ENCODE measurements at places on chromosomes 7 and 10. TPM values are rescaled to one million over a fixed set of nuclear protein-coding genes. Genes with fewer than 3 reads are reported as not detected.
A peak's percentile ranks its signal among the peaks of the same experiment; 100 is the strongest.

DNA sequence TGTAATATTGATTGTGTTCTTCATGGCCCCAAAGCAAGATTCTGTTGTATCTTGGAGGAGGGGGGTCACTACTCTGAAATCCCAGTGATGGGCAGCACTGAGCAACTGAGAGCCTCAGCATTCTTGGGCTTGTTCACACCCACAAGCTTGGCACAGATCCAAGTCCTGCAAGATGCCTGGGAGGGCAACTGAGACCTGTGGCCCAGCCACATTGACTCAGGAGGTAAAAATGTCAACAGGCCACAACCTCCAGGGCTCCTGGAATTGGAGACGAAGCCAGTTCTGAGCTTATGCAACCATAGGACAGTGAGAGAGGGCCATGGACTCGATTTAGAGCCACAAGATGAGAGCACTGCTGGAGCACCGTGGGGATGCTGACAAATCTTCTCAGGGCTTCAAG lies 3.1 kb upstream of the DOCK1 start:
- DNase-seq = peak; percentile 80

DEPP1 gene
- 0.84 TPM for polyA plus RNA-seq

MACROH2A2 gene
- 35.6 TPM for polyA plus RNA-seq

- no peak for DNase-seq
These were observed 202.2 kb downstream of the TMEM178B start for GRCh38 chr7:141276031-141276430.

DNA sequence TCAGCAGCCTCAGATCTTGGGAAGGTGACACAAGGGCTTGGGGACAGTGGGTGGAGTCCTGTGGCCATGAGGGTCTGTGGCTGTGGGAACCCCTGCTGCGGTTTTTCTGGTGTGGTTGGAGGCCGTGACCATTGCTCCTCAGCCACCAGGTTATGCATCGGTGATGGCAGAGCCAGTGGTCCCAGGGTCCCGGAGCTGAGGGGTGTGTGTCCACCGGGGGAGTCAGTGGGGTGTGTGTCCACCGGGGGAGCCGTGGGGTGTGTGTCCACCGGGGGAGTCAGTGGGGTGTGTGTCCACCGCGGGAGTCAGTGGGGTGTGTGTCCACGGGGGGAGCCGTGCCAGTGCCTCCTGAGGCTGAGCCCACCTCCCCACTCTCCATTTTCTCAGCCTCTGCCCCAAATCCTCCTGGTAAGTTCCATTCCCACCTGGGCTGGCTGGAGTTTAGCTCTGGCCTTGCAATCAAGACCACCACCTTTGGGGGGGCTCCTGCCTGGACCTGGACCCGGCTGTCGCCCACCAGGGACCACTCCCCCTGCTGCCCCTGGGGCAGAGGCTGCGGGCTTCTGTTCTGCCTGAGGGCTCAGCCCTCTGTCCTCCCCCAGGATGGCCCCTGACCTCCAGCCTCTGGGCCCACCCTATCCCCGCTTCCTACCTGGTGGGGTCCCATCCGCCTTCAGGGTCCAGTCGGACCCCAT lies 143.5 kb downstream of the ELFN1 start:
- no peak for DNase-seq

TAS2R41 gene
- not detected for polyA plus RNA-seq

DNA sequence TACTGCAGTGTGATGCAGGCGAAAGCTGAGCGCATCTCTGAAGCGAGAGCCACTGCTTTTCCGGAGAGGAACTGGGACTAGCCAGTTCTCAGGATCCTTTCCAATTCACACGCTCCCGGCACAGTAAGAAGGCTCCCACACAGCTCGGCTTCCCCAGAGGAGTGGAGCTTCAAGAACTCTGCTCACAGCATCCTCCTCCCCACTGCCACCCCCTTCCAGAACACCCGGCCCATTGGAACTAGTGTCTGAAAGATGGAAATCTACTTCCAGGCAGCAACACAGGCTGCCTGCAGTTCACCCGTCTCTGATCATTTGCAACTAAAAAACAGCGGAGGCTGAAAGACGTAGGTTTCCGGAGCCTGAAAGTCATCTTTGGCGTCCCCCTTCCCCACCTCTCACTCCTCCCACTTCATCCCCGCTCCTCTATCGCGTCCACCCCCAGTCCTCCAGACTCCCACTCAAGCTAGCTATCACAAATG lies at the start of gene DGKB:
TSS of gene DGKB (minus strand) at position 163 of the 479 bp plus-strand sequence.
- no peak for DNase-seq

- no peak for DNase-seq
These were observed 17.3 kb upstream of the SEMA3C start for GRCh38 chr7:80935991-80936780.

DNA sequence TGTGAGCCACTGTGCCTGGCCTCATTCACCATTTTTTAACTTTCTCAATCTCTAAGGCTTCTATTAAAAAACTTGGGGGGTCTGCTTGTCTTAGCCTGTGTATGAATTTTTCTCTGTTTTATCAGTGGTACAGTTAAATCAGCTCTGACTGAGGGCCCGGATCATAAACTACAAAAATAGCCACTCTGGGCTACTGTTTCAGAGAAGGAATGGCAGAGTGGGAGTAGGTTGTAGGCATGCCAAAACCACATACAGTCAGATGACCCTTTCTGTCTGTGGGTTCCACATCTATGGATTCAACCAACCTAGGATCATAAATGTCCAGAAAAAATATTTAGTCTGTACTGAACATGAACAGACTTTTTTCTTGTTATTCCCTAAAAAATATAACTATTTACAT lies 21.3 kb downstream of the TBC1D12 start:
- DNase-seq = no peak

DNA sequence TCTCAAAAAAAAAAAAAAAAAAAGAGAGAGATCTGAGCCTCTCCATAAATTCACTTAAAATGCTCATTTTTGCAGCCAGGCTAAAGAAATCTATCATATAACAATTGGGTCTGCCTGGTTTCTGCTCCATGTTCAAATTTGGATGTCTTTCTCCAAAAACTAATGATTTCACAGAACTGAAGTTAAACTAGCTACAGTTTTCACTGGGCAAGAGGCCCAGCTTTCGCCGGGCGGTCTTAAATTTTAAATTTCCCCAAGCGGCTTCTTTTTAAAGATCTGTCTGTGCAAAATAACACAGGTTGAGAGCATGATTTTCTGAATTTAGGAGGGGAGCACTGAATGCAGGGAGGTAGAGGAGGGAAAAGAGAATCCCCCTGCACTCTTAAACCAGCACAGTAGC lies 603.4 kb downstream of the KCNMA1 start:
- DNase-seq = no peak

GRCh38 chr7:76201732-76202665 lies at the start of gene SRRM3:
SRRM3 (plus strand) TSS chr7:76201896; CDS start chr7:76235067, 33,171 bp downstream.
- DNase-seq = no peak

ZNF488 gene
- polyA plus RNA-seq = 1.2 TPM

DNA sequence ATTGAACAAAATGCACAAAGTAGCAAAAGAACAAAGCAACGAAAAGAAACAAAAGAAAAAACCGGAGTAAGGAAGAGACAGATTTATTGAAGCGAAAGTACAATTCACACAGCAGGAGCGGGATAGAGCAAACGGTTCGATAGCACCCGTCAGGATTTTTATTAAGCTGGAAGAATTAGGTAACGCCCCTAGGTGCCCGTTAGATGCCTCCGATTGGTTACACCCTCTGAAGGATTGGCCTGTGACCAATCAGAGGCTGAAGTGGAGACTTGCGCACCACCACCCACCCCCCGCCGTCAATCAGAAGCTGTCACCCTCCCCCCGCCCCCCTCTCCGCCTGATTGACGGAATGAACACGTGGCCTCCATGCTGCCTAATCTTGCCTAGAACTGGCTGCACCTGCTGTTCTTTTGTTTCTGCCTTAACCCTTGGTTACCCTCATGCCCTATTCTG lies 16.8 kb downstream of the OCM2 start:
- no peak for DNase-seq

- DNase-seq = no peak
These were observed 16.2 kb downstream of the CSTF2T start for GRCh38 chr10:51683031-51683691.

GRB10 gene
- polyA plus RNA-seq = 10.7 TPM

PDLIM1 gene
- polyA plus RNA-seq = 431 TPM

DNA sequence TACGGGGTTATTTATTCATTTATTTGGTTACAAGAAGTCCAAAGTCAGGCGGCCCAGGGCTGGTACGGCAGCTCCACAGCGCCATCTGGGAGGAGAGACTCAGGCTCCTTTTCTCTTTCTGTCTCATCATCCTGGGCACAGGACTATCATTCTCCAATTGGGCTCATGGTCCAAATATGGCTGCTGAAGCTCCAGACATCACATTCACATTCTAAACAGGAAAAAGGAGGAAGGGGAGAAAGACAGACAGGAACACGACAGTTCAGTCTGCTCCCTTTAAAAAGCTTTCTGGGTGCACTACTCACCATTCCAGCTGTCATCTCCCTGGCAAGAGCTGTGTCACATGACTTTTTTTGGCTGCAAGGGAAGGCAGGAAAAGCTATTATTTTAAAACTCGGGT lies 74.4 kb upstream of the PDZD8 start:
- DNase-seq = no peak

- peak; percentile 78 for DNase-seq
These were observed 19.1 kb downstream of the MXI1 start for GRCh38 chr10:110226543-110226925.

GRCh38 chr10:28355376-28355775 lies 52.5 kb upstream of the MPP7 start:
- no peak for DNase-seq

DNA sequence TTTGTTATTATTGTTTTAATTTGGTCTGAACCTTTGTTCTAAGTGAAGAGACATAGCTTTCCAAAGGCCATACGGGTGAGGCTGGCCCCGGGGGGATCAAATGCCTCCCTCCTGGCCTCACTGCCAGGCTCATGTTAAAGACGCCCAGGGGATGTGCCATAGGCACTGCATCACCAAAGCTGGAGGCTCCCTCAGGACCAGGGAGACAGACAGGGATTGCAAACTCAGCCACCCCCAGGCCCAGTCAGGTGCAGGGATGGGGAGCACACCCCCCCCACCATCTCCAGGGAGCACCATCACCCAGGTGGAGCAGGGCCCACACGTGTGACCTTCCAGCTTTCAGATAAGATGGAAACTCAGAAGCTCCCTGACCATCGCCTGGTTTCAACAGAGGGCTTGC lies 96.0 kb upstream of the DNAAF5 start:
- no peak for DNase-seq

TMEM106B gene
- polyA plus RNA-seq = 7.9 TPM

TRPV5 gene
- not detected for polyA plus RNA-seq

DNA sequence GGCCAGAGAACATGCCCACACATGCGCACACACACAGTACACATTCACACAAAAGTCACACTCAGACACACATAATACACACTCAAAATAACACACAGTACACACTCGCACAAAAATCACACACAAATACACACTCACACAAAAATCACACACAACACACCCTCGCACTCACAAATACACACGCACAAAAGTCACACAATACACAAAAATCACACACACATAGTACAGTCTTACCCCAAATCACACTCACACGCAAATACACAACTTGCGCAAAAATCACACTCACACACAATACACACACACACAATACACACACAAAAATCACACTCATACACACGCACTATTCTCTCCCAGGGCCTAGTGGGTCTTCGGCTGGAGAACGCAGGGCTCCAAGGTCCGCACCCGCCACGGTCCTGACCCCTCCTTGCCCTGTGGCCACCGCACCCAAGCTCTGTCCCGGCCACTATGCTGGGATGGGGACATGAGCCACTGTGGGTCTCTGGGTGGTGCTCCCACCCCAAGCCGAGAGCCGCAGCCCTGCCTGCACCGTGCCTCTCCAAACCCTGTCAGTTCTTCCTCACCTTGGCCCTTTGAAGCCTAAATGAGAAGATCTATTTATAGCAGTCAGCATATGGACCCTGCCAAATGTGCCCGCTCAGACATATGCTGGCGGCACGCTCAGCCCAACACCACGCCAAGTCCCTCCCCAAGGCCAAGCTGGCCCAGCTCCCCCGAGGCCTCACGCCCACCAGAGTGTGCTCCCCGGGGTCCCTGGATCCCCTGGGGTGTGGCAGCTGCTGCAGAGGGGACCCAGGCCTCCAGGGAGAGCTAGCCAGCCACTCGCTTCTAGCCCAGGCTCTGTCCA lies 55.9 kb downstream of the ELFN1 start:
- no peak for DNase-seq

VAX1 gene
- polyA plus RNA-seq = 0.15 TPM

GRCh38 chr10:93622942-93623341 lies 10.6 kb downstream of the PDE6C start:
- DNase-seq = no peak

DNA sequence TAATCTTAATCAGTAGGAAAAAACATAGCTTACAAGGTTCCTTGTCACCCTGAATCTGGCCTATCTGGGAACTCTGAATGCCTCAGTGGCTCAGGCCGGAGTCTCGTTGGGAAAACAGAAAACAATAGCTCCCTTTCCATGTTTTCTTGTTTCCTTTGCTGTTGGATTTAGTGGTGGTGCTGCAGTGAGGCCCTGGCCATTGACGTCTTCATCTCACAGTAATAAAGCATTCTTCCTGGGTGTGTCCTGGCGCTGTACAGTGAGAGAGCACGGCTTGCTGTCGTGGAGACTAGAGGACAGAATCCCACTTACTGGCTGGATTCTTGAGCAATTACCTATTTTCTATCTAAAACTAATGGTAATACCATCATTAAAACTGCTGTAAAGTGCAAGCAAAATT lies 1.3 kb upstream of the SPOCK2 start:
- DNase-seq = no peak

DNA sequence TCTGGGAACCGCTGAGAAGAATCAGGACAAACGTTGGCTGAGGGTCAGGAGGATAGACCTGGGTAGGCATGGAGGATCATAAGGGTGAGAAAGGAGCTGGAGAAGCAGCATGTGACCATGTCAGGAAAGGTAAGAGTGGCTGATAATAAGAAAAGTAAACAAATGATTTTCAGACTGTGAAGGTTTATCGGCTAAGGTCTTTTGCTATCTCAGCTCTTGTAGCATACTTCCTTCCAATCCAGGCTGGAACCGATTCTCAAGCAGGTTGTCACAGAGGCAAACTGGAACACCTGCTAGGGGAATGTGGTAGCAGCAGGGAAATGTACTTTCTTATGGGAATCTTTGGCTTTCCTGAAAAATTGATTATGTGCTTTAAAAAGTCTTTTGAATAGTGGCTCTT lies 74.7 kb downstream of the TMEM168 start:
- DNase-seq = no peak

Measured in foreskin keratinocyte (primary cell).